ENCODE measurements at places on chromosomes 4 and X. TPM values are rescaled to one million over a fixed set of nuclear protein-coding genes. Genes with fewer than 3 reads are reported as not detected.

DNA sequence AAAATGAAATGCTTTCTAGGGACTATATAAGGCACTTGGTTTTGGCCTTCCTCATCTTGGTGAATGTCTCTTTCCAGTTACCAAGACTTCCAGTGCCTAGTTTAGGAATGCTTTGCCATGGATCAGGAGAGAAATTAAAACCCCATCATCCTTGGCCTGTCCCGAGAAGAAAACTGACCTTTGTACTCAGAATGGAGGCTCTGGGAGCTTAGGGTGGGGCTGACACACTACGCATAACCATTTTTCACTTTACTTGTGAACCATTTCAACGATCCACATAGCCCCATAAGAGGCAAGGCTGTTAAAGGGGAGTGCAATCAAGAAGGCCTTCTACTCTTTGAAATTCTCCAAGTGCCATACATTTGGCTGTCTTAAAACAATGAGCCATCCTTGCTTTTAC lies 26.7 kb upstream of the ZCCHC13 start:
- H3K27me3 ChIP-seq = no peaks in the 10 kb centered on the region
- peaks cover 8% of the 10 kb centered on the region for H3K36me3 ChIP-seq
- no peak overlapping the region for H3K27ac ChIP-seq
- DNase-seq = no peak
- no peak overlapping the region for H3K4me3 ChIP-seq

DNA sequence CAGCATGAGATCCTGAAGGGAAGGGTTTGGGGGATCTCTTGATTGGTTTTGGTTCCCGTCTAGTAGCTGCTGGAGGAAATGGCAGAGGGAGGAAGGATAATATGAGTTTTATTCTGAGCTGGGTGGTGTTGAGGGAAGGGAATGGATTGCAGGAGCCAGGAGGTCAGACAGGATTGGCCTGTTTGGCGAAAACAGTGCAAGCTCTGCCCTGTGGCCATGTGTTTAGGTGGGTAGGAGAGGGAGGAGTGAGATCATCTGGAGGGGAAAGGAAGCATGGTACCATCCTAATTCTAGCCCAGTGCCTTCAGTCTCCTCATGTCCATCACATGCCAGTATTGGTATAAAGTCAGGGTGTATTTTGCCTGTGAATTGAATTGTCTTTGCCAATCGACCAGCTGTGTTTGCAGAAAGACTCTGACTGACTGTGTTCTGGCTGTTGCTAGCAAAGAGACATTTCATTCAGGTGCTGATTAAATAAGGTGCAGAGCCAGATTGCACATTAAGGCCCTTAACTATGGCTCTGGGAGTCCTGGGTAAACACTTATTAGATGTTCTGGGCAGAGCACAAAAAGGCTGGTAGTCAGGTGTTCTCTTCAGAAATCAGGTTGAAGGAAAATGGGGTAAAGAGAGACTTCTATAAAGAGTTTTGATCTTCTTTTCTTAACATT lies 10.0 kb downstream of the TMEM164 start:
- no peaks in the 10 kb centered on the region for H3K36me3 ChIP-seq
- peaks cover 7% of the 10 kb centered on the region for H3K4me1 ChIP-seq
- peaks cover 20% of the 10 kb centered on the region for H3K27me3 ChIP-seq
- H3K27ac ChIP-seq = no peak overlapping the region
- peak; percentile 27 for DNase-seq

ESX1 gene
- not detected for total RNA-seq

- H3K4me1 ChIP-seq = no peaks in the 10 kb centered on the region
- H3K4me3 ChIP-seq = no peak overlapping the region
- no peak for DNase-seq
- H3K27me3 ChIP-seq = no peaks in the 10 kb centered on the region
- H3K27ac ChIP-seq = no peak overlapping the region
Observed at GRCh38 chr4:32112891-32113290, 1392.7 kb downstream of the PCDH7 start.

- no peak overlapping the region for H3K27ac ChIP-seq
- H3K27me3 ChIP-seq = no peaks in the 10 kb centered on the region
- H3K4me3 ChIP-seq = no peak overlapping the region
- DNase-seq = no peak
- no peaks in the 10 kb centered on the region for H3K36me3 ChIP-seq
- H3K4me1 ChIP-seq = no peaks in the 10 kb centered on the region
Observed at GRCh38 chr4:167129146-167129545, 105.1 kb downstream of the SPOCK3 start.

NLGN4X gene
- total RNA-seq = 5.0 TPM

SULT1E1 gene
- total RNA-seq = 146 TPM

GRCh38 chrX:102712981-102713625 lies 855 bp downstream of the GPRASP2 start:
- peak overlapping the region; percentile 55 for H3K27ac ChIP-seq
- H3K4me1 ChIP-seq = no peaks in the 10 kb centered on the region
- H3K4me3 ChIP-seq = peak overlapping the region; percentile 57
- H3K36me3 ChIP-seq = no peaks in the 10 kb centered on the region
- no peaks in the 10 kb centered on the region for H3K27me3 ChIP-seq
- DNase-seq = peak; percentile 81

GRCh38 chrX:54494166-54494988 lies 1.7 kb downstream of the FGD1 start:
- no peaks in the 10 kb centered on the region for H3K36me3 ChIP-seq
- H3K4me1 ChIP-seq = peaks cover 16% of the 10 kb centered on the region
- H3K27ac ChIP-seq = no peak overlapping the region
- H3K27me3 ChIP-seq = no peaks in the 10 kb centered on the region

DNA sequence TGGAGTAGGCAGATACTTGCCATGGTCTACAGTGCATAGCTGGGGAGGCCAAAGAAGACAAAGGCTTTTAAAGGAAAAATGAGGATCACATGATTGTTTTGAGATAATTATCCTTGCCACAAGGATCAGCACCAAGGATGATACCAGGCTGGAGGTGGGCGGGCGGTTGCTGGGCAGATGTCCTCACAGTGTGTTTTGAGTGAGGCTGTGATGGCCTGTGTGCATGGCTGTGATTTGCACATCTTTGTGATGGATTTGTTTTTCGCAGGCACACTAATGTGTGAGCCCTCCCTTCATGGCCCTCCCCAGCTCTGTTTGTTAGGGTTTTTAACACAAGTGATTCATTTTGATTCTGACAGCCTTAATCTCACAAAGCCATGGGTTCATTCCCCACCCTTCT lies 46.8 kb downstream of the RGS12 start:
- peaks cover 13% of the 10 kb centered on the region for H3K4me1 ChIP-seq
- no peak for DNase-seq
- no peaks in the 10 kb centered on the region for H3K36me3 ChIP-seq

PNMA5 gene
- not detected for total RNA-seq

ZFP42 gene
- 0.91 TPM for total RNA-seq

DNA sequence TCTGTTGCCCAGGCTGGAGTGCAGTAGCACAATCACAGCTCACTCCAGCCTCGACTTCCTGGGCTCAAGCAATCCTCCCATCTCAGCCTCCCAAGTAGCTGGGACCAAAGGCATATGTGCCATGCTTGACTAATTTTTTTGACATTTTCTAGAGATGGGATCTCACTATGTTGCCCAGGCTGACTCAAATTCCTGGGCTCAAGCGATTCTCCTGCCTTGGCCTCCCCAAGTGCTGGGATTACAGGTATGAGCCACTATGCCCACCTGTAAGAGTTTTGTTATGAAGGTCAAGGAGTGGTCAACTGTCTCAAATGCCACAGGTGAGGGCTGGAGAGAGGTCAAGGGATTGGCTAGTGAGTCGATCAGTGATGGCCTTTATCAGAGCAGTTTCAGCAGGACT lies 32.5 kb downstream of the TMEM150C start:
- H3K4me3 ChIP-seq = no peak overlapping the region
- DNase-seq = no peak
- no peaks in the 10 kb centered on the region for H3K27me3 ChIP-seq
- H3K36me3 ChIP-seq = no peaks in the 10 kb centered on the region

ALB gene
- total RNA-seq = 32.8 TPM

DNA sequence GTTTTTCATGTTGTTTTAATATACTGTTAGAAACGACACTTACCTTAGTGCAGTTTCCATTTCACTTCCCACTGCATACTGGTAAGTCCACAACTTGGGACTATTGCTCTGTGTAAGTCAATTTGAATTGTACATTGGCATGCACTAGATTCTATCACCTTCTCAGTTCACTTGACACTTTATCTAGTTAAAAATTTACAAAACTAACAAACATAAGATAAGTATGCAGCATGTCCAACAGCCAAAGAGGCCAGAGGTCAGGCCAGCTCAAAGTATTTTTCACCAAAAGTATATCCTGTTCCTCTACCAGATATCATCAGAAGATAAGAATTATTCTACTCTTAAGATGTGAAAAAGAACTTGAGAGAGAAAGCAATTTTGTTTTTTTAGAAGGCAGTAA lies 75.9 kb downstream of the QRFPR start:
- H3K4me3 ChIP-seq = no peak overlapping the region
- no peaks in the 10 kb centered on the region for H3K27me3 ChIP-seq
- H3K36me3 ChIP-seq = no peaks in the 10 kb centered on the region
- no peak overlapping the region for H3K27ac ChIP-seq
- DNase-seq = peak; percentile 28
- no peaks in the 10 kb centered on the region for H3K4me1 ChIP-seq

DNA sequence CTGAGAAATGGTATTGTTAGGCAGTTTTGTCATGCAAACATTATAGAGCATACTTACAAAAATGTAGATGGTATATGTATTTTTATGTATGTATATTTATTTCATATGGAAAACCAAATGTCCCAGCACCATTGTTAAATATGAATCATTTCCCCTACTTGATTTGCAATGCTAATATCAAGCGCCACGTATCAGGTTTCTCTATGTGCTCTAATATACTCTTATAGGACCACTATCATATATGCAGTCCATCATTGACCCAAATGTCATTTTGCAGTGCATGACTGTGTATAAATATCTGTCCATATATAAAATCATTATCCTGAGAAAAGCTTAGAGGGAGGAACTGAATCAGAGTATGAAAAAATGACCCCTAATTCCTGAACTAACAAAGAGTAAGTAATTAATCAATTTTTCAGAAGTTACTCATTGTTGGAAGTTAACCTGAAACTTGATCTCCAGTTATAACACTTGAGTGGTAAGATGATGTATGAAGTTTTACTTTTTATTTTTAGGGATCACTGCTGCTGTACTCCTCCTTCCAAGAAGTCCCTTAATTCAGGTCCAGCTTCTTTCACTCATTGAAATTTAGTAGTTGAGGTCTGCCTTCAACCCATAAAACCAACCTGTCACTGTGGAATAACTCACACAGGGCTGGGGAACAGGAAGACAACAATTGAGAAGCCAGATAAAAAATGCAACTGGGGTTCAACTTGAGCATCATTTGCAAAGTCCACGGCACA lies 134.8 kb upstream of the LDB2 start:
- H3K27ac ChIP-seq = no peak overlapping the region
- no peak overlapping the region for H3K4me3 ChIP-seq
- no peak for DNase-seq
- H3K27me3 ChIP-seq = peaks cover 3% of the 10 kb centered on the region

HEPH gene
- total RNA-seq = 9.5 TPM

- H3K27ac ChIP-seq = no peak overlapping the region
- no peaks in the 10 kb centered on the region for H3K4me1 ChIP-seq
- H3K27me3 ChIP-seq = no peaks in the 10 kb centered on the region
- DNase-seq = no peak
- no peaks in the 10 kb centered on the region for H3K36me3 ChIP-seq
- H3K4me3 ChIP-seq = no peak overlapping the region
Observed at GRCh38 chr4:44446801-44447562, 1.6 kb downstream of the KCTD8 start.

GRCh38 chr4:102230194-102230593 lies 115.1 kb downstream of the SLC39A8 start:
- no peak overlapping the region for H3K4me3 ChIP-seq
- no peak for DNase-seq
- H3K27ac ChIP-seq = no peak overlapping the region
- H3K36me3 ChIP-seq = no peaks in the 10 kb centered on the region

GPR101 gene
- total RNA-seq = not detected

TLR3 gene
- total RNA-seq = 13.2 TPM

- H3K4me3 ChIP-seq = no peak overlapping the region
- no peak for DNase-seq
- no peaks in the 10 kb centered on the region for H3K4me1 ChIP-seq
- no peaks in the 10 kb centered on the region for H3K27me3 ChIP-seq
Observed at GRCh38 chr4:144366425-144366824, 225.9 kb upstream of the GYPA start.

DACH2 gene
- not detected for total RNA-seq

- DNase-seq = no peak
- no peaks in the 10 kb centered on the region for H3K4me1 ChIP-seq
- no peak overlapping the region for H3K27ac ChIP-seq
- H3K36me3 ChIP-seq = no peaks in the 10 kb centered on the region
- no peaks in the 10 kb centered on the region for H3K27me3 ChIP-seq
Observed at GRCh38 chr4:85736571-85736970, 261.6 kb downstream of the ARHGAP24 start.

GRCh38 chr4:37599092-37599790 lies 86.9 kb downstream of the RELL1 start:
- no peaks in the 10 kb centered on the region for H3K4me1 ChIP-seq
- H3K27me3 ChIP-seq = no peaks in the 10 kb centered on the region
- no peak overlapping the region for H3K4me3 ChIP-seq
- DNase-seq = no peak
- H3K36me3 ChIP-seq = no peaks in the 10 kb centered on the region

DNA sequence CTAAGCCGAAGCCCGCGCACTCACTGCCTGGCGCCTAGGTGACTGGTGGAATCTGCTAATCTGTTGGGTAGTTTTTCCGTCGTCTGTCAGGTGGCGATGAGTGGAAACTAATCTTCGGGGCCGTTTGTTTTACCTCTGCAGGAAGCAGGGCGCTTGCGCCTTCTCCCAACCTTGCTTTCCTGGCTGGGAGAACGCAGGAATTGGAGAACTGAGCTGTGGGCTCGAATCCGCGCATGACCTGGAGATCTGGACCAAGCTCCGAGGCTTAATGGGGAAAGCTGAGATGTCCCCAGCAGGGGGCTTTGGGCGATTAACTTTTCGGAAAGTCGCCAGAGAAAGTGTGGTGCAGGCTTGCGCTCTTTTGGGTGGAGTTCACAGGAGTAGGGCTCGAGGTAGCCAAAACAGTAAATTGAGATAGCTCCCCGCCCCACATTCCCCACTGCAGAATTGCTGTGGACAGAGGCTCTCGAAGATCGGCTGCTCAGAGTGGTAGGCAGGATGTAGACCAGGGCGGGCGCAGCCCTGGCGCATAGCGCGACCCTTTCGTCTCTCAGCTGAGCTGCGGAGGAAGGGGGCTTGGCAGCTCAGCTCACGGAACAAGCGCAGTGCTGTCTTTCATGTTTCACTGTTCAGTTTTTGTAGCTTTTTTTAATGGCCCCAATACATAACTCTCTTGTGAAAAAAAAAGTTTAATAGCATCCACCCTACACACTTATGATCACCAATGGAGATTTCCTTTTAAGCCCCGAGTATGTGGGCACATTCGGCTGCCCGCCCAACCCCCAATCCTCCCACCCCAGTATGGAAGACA lies 2.7 kb upstream of the FGF5 start:
- H3K36me3 ChIP-seq = no peaks in the 10 kb centered on the region
- H3K27me3 ChIP-seq = peaks cover 79% of the 10 kb centered on the region
- H3K4me1 ChIP-seq = peaks cover 12% of the 10 kb centered on the region

Data from lung (tissue), 17 donors.